Left lung (tissue), 14 donors: ENCODE measurements at places on chromosomes 12 and 14.

DNA sequence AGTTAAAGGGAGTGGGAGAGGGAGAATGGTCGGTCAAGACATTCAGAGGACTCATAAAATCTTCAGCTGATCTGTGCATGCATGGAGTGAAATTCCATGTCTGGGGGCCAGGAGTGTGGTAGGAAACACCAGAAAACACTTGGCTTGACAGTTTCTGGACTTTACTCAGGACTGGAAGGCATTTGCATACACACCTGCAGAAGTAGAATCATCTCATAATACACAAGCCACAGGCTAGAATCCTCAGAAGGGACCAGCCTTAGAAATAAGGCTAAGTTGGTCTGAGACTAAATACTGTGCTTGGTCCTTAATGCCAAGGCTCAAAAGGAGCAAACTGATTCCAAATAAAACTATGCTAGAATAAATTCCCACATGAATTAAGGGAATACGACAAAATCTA, 328.1 kb upstream of the KITLG start:
- DNase-seq, result no peak

DNA sequence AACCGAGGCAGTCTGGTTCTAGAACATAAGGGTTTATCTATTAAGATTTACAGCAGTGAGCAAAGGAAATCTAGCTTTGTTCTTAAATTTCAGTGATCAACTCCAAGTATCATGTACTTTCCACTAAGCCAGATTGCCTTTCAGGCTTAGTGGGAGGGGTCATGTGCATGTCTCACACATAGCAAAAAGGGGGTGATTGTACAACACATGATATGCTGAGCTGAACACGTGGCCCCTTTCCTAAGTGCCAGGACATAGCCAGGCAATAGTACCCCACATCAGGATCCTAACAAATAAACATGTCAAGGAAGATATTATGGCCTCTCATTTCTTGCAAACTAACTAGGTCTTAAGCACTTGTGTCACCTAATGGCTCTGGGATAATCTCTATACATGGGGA, 347.2 kb downstream of the C12orf75 start:
- no peak for DNase-seq

GRCh38 chr14:20956376-20956976, 1.2 kb downstream of the RNASE2 start:
- DNase-seq, result no peak

- no peak for DNase-seq
Measured at GRCh38 chr12:18907127-18907526, 169.2 kb downstream of the CAPZA3 start.

- DNase-seq, result no peak
Measured at GRCh38 chr12:6373022-6373787, 2.2 kb downstream of the SCNN1A start.

- no peak for DNase-seq
Measured at GRCh38 chr12:9694241-9694640, 24.7 kb downstream of the CLEC2D start.

DNA sequence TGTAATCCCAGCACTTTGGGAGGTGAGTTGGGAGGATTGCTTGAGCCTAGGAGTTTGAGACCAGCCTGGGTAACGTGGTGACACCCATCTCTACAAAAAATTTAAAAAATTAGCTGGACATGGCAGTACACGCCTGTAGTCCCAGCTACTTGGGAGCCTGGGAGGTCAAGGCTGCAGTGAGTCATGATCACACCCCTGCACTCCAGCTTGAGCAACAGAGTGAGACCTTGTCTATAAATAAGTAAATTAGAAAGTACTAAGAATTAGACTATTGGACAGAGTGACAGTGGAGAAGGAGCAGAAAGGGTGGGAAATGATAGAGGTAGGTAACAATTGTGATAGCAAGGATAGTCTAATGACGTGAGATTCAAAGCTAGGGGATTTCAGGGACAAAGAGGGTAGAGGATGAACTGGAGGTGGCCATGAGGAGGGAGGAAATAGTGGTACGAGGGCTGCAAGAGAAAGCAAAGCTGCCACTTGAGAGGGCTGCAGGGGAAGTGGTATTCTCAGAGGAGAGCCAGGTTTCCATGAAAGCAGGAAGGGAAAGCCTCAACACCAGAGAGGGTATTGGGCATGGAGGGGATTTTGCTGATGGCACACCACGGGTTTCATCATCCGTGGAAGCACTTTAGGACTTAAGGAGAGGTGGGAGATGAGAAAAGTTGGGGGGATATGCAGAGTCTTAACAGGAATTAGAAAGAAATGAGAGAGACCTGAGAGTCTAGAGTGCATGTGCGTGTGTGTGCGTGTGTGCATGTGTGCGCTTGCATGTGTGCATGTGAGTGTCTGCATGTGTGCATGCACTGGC, 85.6 kb downstream of the SYNE2 start:
- DNase-seq, result no peak

- no peak for DNase-seq
Measured at GRCh38 chr14:104206281-104206904, 68.0 kb downstream of the KIF26A start.

GRCh38 chr12:26116829-26117715, 7.8 kb downstream of the BHLHE41 start:
- no peak for DNase-seq

DNA sequence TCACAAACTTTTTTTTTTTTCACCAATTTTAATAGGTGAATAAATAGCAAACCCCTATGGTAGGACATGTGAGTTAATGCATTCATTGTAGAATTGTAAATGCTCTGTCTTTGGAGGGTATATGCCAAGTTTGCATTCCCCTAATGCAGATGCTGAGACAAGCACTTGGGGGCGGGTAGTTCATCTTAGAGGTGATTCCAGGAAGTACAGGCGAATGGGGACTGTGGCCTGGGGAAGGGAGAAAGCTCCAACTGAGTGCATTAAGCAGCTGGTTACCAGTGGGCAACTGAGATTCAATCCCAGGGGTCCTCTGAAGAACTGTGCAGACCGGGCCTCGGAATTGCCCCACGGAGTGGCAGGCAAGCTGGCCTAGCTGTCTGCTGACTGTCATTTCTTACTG, 107.6 kb downstream of the ZNF664 start:
- DNase-seq, result no peak

GRCh38 chr12:89389755-89390661, 37.7 kb upstream of the DUSP6 start:
- no peak for DNase-seq

GRCh38 chr14:92670160-92670559, 78.3 kb downstream of the LGMN start:
- DNase-seq, result peak; percentile 51

- DNase-seq, result no peak
Measured at GRCh38 chr12:105352940-105353635, 22.6 kb downstream of the C12orf75 start.

DNA sequence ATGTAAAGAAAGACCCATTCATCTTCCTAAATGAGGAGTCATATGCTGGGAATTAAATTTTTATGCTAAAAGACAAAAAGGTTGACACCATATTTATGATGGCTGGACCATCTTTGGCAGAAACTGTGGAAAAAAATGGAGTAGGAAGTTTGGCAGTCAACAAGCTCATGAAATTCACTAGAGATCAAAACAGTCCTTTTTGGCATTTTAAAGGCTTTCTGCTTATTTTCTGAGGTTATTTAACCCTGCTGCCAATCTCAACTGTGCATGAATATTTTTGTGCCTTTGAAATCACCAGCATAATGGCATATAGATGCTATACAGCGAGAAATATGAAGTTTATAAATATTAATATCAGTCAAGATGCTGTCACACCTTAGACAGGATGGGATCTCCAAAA, 399.5 kb downstream of the PDZRN4 start:
- DNase-seq, result no peak

- DNase-seq, result no peak
Measured at GRCh38 chr14:21385188-21385904, 1.5 kb upstream of the SUPT16H start.

DNA sequence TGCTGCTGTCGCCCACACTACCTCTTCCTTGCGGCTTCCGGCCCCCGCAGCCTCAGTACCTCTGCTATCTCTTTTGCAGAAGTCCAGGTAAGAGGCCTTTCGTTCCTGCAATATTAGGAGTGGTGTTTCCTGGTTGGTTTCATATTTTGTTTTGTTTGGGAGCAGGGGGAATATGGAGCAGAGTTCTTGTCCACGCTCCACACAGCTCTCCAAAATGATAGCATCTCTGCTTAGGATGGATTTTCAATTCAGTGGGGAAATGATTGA, 768 bp downstream of the OXA1L start:
- no peak for DNase-seq

GRCh38 chr12:64265839-64266238, 43.7 kb upstream of the KICS2 start:
- no peak for DNase-seq
